CD4-positive, alpha-beta T cell treated with Interferon gamma for 1 hour (primary cell): ENCODE measurements at places on chromosomes 7 and 10.

GRCh38 chr7:102978284-102978683 is 65.5 kb downstream of the LRRC17 start:
- DNase-seq, result peak; percentile 2

GRCh38 chr7:2220506-2220905 is 12.2 kb downstream of the MAD1L1 start:
- no peak for DNase-seq

DNA sequence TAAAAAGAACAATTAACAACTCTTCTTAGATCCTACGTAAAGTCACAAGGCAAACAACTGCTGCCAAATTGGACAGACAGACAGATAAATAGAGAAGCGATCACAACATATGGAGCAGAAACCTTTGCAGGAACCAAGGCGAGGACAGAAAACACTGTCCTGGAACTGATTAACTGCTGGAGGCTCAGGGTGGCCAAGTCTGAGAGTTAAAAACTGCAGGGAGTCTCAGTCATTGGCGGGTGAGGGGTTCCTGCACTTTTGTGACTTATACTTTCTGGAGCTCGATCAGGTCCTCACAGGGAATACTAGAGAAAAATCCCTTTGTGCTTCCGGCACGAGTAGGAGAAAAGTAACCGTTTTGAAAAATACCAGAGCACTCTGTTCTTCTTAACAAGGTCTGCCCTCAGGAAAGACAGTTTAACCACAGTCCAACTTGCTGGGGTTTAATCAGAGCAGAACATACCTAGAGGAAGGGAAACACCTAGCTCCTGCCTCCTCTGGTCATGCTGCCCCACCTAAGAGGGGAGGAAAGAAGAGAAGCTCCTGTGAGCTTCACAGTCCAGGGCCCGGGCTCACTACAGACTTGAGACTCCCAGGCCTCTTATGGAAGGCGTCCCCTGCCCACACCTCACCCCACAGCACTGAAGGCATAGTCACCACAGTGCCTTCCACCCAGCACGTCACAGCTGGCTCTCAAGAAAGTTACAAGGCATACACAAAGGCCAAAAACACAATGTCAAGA is 74.9 kb downstream of the LARP4B start:
- DNase-seq, result no peak

DNA sequence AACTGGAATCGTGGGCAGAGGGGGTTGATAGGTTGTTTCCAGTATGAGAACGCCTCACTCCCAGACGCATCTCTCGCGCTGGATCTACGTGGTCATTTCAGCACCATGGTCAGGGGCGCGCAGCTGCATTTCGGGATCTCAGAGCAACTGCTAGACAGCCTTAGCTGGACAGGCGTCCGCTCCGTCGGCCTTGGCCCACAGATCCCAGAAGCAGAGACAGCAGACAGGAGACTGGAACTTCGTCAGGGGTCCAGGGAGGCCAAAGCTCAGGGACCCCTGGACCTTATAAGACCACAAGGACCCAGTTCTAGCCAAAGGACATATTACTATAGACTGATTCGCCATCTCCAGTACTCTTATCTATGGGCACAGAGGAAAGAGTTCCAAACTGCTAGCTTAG is 5.3 kb downstream of the NEUROG3 start:
- no peak for DNase-seq

DNA sequence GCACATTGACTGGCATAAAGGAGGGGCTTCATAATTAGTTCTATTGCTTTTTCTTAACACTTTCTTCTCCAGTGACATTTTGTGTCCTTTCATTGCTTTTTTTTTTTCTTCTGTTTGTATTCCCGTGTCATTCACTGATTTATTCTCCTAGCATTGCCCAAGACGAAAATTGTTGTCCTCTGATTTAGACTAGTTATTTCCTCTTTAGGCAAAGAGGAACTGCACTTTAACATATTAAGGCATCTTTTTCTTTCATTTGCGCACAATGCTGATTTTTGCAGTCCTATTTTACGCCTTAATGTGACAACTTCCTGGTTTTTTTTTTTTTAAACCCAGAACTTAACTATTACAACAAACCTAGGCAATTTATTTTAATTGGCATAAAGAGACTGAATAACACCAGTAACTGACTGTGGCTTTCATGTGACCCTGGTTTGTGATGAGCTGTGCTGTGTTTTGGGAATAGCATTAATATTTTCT is 39.7 kb downstream of the ARID5B start:
- DNase-seq, result no peak

DNA sequence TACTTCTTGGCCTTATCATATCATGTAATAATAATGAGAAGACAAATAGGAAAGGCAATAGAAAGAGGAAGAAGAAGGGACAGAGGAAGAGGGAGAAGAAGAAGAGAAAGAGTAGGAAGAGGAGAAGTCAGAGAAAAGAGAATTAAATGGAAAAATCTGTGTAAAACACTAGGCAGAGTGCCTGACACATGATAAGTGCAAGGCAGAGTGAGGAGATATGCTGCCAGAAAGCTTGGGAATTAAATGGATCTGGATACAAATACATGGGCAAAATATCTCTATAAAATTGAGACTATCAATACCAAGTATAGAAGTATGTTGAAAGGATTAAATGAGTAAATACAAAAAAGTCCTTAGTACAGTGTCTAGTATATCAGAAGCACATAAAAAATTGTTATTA is 124.8 kb downstream of the CACNA2D1 start:
- no peak for DNase-seq

DNA sequence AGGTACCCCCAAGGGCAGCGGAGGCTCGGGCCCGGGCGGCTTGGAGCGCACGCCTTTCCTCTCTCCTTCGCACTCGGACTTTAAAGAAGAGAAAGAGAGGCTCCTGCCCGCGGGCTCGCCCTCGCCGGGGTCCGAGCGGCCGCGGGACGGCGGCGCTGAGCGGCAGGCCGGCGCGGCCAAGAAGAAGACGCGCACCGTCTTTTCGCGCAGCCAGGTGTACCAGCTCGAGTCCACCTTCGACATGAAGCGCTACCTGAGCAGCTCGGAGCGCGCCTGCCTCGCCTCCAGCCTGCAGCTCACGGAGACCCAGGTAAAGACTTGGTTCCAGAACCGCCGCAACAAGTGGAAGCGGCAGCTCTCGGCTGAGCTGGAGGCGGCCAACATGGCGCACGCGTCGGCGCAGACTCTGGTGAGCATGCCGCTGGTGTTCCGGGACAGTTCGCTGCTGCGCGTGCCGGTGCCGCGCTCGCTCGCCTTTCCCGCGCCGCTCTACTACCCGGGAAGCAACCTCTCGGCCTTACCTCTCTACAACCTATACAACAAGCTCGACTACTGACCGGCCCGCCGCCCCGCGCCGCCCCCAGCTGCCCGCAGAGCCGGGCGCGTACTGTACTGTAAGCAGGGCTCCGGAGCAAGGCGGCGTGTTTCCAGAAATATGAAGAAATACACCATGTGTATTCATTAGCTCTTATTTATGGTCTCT is 1.8 kb downstream of the HMX2 start:
- DNase-seq, result no peak

- DNase-seq, result no peak
Measured at GRCh38 chr10:115674496-115674895, 581.3 kb downstream of the ATRNL1 start.

DNA sequence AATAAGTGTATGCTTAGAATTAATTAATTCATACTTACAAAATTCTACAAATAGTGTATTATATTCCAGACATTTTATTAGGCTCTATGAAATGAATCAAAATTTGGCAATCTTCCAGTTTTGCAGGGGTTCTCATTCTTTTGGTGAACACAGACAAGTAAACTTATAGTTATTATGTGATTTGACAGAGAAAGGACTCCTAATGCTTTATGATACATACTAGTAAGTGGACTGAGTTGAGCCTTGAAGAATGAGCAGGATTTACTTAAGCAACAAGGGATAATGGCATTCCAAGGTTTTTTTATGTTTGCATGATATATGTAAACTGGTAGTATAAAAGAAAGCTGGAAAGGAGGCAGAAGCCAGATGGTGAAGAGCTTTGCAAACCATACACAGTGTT is 145.7 kb upstream of the FERD3L start:
- no peak for DNase-seq

GRCh38 chr7:101393865-101394264 is 31.2 kb downstream of the COL26A1 start:
- DNase-seq, result no peak

GRCh38 chr7:106247841-106248240 is 36.9 kb downstream of the NAMPT start:
- DNase-seq, result no peak

DNA sequence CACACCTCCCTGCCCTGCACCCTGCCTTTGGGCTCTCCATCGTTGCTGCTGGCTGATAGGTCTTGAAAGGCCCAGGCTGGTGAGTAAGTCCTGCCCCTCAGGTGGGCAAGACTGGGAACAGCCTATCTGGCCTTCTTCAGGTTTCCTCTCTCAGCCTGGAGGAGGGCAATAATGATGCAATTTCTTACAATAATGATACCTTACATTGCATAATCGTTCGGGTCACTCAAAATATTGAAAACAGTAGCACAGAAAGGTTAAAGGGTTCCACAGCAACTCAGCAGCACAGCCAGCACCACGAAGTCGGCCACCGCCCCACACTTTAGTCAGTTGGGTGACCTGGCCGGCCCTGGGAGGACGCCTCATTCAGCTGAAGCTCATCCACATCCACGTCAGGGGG is 16.0 kb upstream of the FAM20C start:
- DNase-seq, result no peak

- DNase-seq, result no peak
Measured at GRCh38 chr7:23267357-23267756, 20.8 kb downstream of the GPNMB start.

DNA sequence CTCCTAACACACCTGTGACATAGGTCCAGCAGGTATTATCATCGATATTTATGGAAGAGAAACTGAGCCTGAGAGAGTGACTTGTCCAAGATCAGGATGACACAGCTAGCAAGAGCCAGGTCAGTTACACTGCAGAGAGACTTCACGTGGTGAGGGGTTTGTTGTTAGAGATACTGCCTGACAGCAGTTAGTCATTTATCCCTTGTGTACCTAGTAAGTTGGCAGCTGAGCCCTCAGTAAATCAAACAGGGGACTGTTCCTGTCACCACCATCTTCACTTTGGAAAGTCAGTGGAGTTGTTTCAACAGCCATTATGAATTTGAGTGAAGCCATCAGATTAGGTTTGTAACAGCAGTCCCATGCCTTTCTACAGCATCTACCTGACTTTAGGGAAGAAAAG is 87.5 kb upstream of the GATA3 start:
- DNase-seq, result no peak

DNA sequence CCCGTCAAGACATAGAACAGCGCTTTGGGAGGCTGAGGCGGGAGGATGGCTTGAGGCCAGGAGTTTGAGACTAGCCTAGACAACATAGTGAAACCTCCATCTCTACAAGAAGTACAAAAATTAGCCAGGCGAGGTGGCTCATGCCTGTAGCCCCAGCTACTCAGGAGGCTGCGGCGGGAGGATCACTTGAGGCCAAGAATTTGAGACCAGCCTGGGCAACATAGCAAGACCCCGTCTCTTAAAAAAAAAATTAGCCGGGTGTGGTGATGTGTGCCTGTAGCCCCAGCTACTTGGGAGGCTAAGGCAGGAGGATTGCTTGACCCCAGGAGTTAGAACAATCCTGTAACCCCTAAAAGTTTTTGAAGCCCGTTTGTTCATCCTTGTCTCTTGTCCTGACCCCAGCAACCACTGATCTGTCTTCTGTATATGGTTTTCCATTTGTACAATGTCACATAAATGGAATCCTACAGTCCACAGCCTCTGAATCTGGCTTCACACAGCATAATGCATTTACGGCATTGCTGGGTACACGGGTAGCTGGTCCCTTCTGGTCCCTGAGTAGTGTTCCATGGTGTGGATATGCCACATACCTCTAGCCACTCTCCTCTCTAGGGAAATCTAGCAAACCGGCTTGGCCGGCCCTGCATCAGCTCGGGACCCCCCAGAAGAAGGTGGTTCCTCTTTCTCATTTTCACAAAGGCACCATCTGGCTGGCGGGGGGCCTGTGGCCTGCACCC is 8.4 kb downstream of the GTF2IRD1 start:
- DNase-seq, result no peak
